ENCODE measurements at places on chromosomes 4 and X.

DNA sequence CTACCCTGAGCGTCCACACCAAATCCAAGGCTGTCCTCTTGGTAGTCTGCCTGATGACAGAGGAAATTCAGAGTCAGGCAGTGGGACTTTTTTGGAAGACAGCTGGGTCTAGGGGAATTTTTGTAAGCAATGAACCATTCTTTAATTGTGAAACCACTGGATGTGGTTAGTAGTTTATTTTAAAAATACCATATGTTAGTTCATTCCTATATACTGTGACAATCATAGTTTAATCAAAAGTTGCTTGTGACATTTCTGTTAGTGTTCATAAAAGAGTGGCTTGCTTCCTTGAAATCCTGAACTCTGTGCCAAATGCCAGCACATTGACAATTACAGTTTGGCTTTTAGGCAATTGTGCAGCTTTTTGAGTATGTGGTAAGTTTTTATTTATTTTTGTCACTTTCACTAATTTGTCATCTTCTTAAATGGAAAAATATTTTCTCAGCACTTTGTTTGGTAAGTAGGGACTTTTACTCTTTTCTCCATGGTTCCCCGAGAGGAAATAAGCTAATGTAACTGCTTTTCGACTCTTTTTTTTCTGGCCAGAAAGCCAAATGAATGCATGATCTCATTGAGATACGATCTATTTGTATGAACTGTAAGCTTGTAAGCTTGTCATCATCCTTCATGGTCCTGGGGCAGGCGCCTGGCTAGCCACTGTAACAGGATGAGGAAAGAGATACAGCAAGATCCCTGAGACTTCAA, 72.6 kb upstream of the SLC4A4 start:
- no peak for DNase-seq

- DNase-seq: no peak
Measured at GRCh38 chr4:142419712-142420111, 426.4 kb downstream of the INPP4B start.

DNA sequence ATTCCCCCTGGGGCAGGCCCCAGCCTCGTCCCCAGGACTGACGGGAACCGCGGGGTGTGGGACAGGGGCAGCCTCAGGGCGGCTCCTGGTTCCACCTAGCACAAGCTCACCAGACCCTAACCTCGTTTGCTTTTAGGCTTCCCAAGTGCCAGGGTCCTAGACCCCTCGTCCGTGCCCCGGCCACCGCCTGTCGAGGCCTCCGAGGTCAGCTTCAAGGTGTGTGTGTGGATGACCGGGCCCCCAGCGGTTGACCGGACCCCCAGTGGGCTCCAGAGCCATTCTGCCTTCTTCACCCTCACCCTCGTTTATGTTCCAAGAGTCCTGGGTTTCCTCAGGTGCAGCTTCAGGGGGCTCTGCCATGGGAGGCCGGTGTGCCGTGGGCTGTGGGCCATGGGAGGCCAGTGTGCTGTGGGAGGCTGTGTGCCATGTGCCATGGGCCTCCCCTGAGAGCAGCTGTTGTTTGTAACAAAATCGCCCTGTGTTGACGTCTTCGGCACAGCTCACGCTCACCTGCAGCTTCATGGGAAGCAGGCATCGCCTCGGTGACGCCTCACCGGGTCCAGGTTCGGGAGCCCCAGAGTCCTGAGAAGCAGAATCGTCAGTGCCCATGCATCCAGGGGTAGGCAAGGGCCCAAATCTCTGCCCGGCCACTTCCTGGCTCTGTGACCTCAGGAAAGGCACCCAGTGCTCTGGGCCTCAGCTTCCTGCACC, 43.0 kb upstream of the HMX1 start:
- DNase-seq: no peak

GRCh38 chr4:80187677-80188076, 9.6 kb upstream of the PRDM8 start:
- no peak for DNase-seq

DNA sequence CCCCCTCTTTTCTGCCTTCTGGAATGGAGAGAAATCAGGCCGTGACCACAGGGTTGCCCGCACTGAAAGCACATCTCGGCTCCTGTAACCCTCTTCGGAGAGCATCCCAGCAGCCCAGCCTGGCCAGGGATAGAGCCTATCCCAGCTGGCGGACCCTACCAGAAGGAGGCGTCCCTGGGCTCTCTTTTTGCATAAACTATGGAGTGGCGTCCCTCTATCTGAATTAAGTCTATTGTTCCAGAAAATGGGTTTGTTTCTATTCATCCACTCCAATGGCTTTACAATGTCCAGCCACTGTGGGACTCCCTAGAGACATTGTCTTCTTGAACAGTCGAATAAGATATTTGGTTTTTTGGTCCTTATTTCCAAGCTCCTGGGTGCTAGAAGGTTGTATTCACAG, 689 bp upstream of the NHSL2 start:
- DNase-seq: peak; percentile 6

GRCh38 chrX:41189156-41189555, 103.9 kb downstream of the USP9X start:
- no peak for DNase-seq

Measured in heart right ventricle (tissue), 16 donors.